ENCODE measurements at places on chromosomes 6 and 20.

DNA sequence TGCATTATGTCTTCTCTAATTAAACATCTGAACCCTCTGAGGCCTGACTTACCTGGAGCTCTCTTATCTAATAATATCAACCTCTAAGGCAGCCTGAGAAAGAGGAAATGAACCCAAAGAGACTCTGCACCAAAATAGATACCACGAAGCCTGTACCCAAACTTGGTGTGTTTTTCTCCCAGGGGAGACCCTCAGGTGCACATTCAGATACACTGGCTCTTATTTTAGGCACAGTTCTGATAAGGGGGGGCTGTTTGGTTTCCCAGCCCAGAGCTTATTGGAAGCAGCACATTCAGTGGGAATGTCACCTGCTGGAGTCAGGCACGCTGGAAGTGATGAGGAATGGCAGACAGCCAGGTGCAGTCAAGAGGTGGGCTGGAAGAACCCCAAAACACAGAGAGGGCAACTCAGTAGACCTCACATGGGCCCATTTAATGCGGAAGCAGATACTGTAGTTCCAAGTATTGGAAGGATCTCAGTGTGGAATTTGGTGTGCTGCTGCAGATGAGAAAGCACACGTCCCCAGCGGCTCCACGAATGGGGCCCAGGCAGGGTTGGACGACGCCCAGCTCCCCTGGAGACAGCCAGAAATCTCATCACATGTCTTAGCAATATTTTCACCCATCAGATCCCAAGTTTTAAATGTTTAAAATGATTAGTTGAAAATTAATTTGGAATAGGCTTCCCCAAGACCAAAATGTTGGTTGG lies 9.7 kb upstream of the CCR6 start:
- no peak for DNase-seq

DNA sequence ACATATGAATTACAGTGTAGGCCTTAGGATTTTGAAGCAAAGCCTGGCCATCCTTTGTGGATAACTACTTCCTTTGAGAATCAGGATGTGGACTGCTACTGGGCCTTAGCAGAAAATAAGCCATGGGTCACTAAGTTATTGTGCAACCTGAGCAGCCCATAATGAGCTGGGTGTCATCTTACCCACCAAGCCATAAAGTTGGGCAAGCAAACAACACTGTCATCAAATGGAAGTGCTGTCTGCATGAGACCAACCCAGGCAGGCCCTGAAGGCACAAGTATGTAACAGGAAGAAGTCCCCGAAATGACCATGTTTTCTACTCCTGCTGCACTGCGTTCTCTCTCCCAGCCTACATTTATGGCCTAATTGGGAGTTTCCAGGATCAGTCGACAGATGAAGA lies 205.6 kb upstream of the GGTLC1 start:
- no peak for DNase-seq

DNA sequence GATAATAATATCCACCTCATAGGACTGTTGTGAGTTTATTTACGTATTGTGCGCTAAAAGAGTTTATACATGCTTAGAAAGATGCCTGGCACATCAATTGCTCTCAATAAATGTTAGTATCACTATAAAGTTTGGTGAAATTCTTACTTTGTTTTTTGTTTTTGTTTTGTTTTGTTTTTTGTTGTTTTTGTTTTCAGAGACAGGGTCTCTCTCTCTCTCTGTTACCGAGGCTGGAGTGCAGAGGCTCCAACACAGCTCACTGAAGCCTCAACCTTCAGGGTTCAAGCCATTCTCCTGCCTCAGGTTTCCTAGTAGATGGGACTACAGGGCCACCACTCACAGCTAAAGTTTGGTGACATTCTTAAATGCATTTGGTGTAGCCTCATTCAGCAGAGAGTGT lies 32.2 kb upstream of the BTN3A2 start:
- DNase-seq: no peak

DNA sequence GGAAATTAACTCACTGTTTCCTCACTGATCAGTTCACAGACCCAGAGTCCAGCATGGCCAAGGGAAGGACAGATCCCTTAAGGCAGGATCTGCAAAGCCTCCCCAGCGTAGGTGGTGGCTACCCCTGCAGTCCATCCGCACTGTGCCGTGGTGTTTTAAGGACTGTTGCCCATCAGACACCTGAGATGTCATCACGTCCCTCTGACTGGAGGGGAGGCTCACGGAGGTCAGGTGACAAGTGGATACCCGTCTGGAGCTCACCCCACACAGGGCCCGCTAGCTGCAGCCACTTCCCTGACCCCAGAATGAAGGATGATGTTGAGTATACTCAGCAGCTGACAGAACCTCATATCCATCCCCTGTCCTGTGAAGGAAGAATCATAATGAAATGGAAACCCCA lies 161.8 kb upstream of the GGTLC1 start:
- DNase-seq: no peak

DNA sequence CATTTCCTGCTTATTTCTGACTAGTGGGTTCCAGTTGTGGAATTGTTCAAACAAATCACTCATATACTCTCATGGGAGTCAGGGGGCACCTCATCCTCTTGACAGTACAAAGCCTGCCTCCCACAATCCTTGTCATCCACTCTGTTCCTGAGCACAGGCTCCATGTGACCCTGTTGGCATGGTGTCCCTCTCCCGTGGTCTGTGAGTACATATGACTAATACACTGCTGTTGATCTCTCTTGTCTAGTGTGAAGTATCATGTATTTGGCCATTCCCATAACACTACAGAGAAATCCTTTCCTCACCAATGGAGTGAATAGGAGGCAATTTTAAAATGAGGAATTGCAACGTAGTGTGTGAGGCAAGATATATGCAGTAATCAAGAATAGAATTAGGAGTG lies 185.3 kb downstream of the OGFRL1 start:
- DNase-seq: no peak

GRCh38 chr20:54475334-54476168 lies at the start of gene DOK5:
Gene DOK5, plus strand, starts transcription at chr20:54475593. Its CDS starts 354 bp downstream, at chr20:54475947.
- DNase-seq: no peak

DNA sequence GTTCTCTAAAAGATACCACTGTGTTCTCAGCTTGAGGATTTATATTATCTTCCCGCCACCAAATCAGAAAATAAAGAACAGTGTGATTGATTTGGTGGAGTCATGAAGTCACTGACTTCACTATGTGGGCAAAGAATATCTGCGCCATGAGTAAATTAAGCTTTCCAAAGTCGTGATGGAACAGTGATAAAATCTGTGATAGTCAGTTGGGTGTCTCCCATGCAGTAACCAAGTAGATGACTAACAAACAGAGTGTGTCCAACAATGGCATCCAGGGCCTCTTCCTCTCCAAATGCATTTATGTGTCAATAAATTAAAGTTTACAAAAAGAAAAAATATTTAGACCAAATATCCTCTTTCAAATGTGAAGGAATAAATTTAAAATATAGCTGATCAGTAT lies 87.0 kb upstream of the DST start:
- DNase-seq: no peak

DNA sequence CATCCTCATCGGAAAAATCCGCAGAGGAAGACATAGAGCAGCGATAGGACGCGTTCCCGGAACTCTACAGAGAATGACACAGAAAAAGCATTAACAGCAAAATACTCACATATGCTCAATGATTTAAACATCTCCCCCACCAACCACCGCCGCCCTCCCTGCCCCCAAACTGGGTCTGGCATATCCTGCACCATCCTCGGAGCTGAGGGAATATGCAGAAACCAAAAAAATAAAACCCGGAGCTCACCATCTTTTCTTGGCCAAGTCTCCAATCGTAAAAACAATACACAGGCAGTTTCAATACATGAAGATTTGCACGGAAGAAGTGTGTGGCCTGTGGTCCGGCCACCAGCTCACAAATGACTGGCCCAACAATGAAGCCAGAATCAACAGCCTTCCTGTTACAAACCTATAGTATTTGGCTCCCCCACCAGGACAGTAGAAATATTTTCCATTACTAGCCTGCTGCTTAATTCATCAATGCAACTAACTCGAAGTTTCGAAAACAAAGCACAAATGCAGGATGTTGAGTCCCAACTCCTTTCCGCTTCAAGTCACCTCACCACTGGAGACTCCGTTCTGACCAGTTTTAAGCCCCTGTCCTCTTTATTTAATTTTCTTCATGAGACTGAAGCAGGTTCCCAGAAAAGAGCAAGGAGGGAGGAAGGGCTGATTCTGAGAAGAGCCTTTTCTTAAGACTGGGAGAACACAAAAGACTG lies 103.2 kb upstream of the BEND6 start:
- DNase-seq: no peak

GRCh38 chr6:133315811-133316210 lies 74.7 kb downstream of the EYA4 start:
- no peak for DNase-seq

GRCh38 chr6:52389626-52390360 lies 27.8 kb downstream of the PAQR8 start:
- no peak for DNase-seq

GRCh38 chr6:112251171-112251875 lies 3.0 kb downstream of the LAMA4 start:
- DNase-seq: no peak

DNA sequence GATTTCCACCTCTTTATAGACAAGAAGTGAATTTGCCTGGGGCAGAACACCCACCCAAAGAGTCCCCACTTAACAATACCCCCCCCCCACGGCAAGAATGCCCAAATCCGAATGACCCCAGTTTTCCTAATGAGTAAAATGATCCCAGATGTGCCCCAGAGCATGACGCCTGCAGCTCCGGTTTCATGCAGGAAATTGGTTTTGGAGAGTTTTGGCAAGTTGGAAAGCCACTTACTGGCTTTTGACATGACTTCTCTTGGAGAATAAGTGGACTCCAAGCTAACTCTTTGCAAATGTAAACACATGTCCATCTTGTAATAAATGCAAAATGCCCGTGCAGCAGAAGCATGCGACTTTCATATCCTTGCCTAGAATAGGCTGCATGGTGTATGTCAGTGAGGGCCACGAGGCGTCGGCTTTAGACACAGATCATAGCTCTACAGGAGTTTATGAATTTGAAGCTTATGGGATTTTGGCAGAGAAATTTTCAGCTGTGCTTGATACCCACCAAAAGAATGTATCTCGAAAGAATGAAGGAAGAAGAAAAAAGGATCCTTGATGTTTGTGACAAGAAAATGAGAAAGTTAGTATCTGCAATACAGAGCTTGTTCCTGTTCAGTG lies 24.2 kb downstream of the EDN3 start:
- no peak for DNase-seq

GRCh38 chr6:76810286-76810685 lies 653.0 kb downstream of the HTR1B start:
- DNase-seq: no peak

GRCh38 chr20:62122654-62123449 lies 577 bp downstream of the LSM14B start:
- no peak for DNase-seq

GRCh38 chr6:21836277-21836676 lies 242.7 kb downstream of the SOX4 start:
- DNase-seq: no peak

- no peak for DNase-seq
Measured at GRCh38 chr20:37265152-37265551, 3.5 kb upstream of the GHRH start.

GRCh38 chr20:63942250-63942951 lies 13.8 kb downstream of the UCKL1 start:
- no peak for DNase-seq

DNA sequence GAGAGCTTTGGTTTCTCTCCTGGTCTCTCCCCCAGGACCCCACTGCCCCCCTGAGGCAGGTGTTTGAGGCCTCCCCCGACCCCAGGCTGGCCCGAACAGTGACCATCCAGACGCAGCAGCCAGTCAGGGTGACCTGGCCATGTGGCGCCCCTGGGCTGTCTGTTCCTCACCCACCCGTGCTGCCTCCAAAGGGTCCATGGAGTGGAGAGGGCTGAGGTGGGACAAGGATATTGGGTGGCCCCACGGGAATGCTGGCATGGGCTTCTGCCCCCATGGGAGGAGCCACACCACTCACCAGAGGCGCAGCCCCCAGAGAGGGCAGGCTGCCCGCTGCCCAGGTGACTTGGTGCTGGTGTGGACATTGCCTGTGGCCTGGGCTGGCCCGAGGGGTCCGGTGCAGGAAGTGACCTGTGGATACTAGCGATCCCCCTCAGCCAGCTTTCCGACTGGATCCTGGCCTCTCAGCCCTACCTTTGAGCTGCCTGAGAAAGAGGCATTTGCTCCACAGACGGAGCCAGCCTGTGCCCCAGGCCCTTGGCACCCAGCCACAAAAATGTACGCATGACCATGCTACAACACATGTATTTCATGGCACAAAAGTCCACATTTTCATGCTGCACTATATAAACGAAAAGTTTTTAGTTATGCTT lies 50.8 kb downstream of the BCAS4 start:
- DNase-seq: no peak

- no peak for DNase-seq
Measured at GRCh38 chr6:163645560-163645959, 231.0 kb downstream of the QKI start.

GRCh38 chr6:22296067-22296466 lies 769 bp downstream of the PRL start:
- no peak for DNase-seq

DNA sequence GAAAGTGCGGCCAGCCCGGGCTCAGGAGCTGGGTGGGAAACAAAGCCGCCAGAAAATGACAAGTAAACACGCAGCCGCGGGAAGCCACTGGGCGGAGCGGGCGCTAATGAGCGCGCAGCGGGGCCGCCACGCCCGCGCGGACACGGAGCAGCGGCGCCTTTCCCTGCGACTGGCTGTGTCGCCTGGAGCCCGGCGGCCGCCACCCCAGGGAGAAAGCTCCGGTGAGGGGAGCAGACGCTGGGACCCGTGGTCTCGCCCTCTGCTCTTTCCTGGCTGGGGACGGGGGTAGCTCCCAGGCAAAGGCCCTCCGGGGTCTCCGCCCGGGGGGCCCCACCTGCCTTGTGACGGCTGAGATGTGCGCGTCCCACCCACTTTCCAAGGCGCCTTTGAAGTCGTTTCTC lies 54.9 kb downstream of the PRR18 start:
- DNase-seq: no peak

DNA sequence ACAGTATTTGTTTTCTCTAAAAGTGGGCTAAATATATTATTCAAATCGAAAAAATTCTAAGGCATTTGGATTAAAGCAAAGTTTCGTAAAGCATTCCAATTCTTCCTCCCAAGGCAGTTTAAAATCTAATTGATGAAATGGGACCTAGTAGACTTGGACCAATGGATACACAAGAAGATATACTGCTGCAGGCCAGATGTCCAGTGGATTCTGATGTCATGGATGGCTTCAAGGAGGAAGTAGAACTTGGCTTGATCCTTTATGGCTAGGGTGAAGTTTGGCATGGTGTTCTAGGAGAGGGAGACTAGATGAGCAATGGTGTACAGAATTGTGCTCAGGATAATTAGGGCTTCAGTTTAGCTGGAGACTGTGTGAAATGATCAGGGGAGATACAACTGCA lies 559.5 kb upstream of the MMS22L start:
- no peak for DNase-seq

GRCh38 chr6:136188486-136188885 lies 61.6 kb downstream of the MTFR2 start:
- DNase-seq: no peak

GRCh38 chr6:43706788-43707187 lies 19.2 kb upstream of the MRPS18A start:
- DNase-seq: no peak

DNA sequence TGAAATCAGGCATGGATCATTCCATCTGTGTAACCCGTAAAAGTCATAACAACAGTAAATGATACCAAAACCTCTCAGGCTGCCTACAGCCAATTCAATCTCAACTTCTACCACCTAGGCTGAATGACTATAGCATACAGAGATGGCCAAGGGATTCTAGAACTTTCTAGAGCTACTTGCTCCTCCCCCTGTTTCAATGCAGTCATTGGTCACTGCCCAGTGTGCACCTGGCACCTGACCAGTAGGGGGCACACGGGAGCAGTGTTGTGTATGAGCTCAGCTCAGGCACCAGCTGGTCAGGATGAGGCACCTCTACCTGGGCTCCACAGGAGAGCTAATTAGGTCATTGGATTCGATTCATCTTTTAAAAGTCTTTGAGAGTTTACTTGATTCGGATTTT lies 86.2 kb downstream of the PLEKHG1 start:
- DNase-seq: no peak
